Retinal pigment epithelial cell (primary cell): ENCODE measurements at places on chromosomes 7 and 10.

- no peak for DNase-seq
Measured at GRCh38 chr7:80890426-80891258, 28.2 kb downstream of the SEMA3C start.

GRCh38 chr10:63622097-63622496 is 100.9 kb downstream of the REEP3 start:
- DNase-seq: no peak

GRCh38 chr7:140669352-140669751 is 3.4 kb upstream of the ADCK2 start:
- DNase-seq: no peak

DNA sequence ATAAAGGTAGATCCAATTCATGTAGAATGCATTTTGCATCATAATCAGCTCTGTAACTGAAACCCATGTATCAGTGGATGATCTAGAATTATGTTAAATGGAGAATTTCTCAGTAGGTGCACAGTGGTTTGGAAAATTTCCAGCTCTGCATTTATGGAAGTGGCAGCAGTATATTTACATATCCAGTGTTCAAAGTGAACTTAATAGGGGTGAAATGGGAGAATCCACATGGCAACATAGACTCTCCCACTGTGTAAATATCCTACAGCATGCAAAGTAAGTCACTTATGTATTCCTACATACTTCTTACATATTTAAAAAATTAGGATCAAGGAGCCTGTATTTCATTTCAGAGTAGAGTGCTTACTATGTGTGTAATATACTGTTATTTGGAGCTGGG is 35.3 kb downstream of the CDC14C start:
- DNase-seq: no peak

DNA sequence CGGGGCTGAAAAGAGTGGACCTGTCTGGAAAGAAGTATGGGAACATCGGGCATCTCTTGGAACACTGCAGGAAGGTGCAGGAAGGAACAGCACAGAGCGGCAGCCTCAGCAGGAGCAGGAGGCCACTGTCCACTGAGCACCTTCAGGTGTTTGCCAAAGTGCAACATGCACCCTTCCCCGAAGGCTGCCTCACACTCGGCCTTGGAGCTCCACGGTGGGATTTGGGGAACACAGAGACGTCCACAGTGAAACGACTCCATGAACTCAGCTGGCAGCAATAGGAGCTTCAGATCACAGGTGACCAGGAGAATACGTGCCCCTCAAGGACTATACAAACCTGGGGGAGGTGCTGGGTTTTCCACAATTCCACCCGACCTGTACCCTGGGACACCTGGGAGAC is 140.3 kb upstream of the RET start:
- no peak for DNase-seq

DNA sequence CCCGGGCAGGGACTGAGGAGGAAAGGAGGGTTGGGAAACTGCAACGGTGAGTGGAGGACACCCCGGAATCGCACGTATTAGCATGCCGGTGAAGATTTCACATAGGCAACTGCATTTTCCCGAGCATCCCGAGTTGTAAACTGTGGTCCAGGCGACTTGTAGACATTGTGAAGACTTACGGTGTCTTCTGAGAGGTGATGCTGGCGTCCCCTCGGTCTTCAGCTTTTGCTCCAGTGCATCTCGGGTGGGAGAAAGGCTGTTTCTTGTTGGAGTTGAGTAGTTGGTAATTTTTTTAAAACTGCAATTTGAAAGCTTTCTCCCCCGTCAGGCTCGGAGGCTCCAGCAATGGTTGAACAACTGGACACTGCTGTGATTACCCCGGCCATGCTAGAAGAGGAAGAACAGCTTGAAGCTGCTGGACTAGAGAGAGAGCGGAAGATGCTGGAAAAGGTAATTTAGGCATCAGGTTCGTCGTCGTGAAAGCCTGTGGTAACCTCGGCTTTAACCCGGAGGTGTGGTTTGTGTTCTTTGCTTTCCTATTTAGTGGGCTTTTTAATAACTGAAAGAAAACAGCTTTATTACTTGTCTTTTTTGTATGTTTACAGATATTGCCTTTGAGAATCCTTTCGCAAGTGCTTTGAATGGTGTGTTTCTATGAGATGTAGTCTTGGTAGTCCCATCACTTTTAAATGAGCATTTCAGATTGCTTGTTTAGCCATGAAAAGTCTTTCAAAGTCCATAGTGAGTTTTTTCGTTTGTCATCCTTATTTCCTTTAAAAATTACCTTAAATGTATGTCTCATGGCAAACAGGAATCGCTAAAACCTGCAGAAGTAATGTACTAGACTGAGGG is 687 bp downstream of the HELLS start:
- no peak for DNase-seq

DNA sequence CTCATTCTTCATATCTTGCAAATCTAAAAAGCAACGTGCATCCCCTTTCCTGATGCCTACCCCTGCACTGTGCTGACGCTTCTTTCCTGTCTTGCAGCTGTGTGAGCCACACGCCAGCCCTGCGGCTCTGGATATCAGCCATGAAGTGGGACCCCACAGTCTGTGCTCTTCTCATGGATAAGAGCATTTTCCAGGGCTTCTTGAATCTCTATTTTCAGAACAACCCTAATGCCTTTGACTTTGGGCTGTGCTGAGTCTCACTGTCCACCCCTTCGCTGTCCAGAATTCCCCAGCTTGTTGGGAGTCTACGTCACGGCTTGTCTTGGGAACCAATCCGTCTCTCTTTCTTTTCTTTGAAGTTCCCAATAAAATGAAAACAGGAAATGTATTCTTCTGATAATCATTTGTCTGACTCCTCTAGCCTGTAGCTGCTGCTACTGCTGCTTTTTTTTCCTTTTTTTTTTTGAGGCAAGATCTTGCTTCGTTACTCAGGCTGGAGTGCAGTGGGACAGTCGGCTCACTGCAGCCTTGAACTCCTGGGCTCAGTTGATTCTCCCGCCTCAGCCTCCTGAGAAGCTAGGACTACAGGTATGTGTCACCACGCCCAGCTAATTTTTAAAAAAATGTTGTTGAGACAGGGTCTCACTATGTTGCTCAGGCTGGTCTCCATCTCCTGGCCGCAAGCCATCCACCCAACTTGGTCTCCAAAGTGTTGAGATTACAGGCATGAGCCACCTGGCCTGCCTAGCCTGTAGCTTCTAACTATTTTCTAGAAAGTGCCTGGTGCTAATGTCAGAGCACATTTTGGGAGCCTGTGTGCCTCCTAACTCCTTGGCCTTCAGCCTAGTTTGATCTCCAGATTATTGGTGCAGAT is 30.3 kb downstream of the GSTO2 start:
- no peak for DNase-seq

DNA sequence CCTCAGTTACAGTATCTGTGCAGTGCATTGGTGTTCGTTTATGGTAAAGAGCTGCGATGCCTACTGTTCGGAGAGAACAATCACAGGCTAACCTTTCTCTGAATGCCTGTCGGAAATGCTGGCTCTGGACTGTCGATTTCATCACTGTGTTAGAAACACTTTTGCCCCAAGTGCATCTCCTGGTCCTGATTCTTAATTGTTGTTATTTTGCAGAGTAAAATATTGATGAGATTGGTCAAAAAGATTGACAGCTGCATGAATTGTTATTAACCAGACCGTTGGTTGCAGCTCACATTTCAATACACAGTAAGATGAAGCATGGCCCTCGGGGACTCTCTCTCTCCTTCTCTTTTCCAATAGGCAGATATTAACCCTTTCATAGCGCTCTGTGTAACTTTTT is 557.4 kb upstream of the ADARB2 start:
- no peak for DNase-seq

DNA sequence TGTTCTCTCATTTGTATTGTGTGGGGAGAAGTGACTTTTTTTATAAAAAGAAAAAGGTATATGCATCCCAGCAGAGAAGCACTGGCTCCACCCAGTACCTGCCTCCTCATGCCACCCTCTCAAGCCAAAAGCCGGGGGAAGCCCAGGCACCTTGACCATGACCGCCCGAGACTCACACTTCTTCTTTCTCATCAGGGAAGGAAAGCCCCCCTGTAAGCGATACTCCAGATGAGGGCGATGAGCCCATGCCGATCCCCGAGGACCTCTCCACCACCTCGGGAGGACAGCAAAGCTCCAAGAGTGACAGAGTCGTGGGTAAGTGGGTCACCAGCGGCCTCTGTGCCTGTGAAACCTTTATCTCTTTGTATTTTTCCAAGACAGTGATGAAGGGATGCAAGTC is 22.9 kb downstream of the IKZF1 start:
- DNase-seq: no peak

GRCh38 chr10:72087969-72088888 is at the start of gene SPOCK2:
Gene SPOCK2 (minus strand): TSS chr10:72088551. CDS start chr10:72088328, 223 bp downstream.
- no peak for DNase-seq
